Omental fat pad (tissue), 4 donors: ENCODE measurements at places on chromosomes 7 and 10. TPM values are rescaled to one million over a fixed set of nuclear protein-coding genes. Genes with fewer than 3 reads are reported as not detected.

- DNase-seq: no peak
Observed at GRCh38 chr7:112386619-112387018, 63.6 kb upstream of the IFRD1 start.

DNA sequence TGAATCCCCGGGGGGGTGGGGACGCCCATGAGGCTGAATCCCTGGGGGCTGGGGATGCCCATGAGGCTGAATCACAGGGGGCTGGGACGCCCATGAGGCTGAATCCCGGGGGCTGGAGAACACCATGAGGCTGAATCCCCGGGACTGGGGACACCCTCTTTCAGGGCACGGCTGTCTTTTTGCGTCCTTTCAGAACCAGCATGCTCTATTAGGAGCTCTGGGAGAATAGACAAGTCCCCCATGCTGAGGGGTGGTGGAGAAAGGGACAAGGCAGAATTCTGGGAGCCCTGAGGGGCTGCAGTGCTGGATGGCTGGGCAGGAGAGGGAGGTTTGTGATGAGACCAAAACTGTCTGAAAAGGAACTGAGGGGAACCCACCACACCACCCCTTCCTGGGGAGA, 257.3 kb upstream of the TCERG1L start:
- no peak for DNase-seq

- no peak for DNase-seq
Observed at GRCh38 chr10:119422682-119423509, 119.6 kb downstream of the RGS10 start.

- no peak for DNase-seq
Observed at GRCh38 chr7:111677848-111678247, 115.6 kb upstream of the IMMP2L start.

DNA sequence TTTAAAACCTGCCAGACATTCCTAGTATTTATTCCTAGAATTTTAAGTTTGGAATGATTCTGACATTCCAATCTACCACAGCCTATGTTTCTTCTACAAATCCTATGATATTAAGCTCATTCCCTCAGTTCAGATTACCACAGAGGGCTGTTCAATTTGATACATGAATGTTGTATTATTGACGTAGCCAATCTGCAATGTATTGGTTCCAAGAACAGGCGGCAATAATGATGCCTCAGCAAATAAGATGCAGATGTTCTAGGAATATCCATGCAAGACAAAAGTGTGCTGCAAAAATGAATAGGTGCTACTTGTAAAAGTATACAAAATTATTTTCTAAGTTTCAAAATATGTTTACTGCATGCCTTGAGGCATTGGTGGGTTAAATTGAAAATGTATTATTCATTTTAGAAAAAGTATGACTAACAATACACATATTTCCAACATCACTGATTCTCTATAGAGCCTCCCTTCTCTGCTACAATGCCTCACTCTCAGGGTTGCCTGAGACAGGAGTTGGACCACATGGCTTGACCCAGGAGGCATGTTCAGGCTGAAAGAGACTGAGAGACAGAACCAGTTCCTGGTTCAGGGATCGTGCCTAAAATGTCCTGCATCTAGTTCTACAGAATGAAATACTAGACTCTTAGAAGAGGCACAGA, 94.1 kb upstream of the CREB5 start:
- DNase-seq: no peak

DNA sequence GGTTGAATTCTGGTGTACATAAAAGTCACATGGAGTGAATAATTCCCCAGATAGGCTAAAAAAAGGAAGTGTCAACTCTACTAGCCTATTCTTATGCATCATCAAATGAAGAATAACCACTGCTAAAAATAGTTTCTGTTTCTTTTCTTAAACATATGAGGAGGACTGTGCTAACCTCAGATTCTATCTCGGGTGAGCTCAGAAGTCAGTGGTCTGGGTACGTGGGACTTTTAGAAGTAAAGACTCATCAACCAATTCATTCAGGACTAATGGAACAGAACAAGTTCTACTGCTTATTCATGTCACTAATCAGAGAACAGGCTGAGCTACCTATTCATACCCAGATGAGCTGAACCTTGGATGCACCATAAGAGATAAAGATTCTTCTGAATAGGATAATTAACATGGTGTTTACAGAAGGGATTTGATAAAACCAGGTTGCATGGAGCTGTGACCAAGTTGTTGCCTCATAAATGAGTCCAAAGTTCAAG, 9.5 kb upstream of the ASAH2 start:
- DNase-seq: no peak

DNA sequence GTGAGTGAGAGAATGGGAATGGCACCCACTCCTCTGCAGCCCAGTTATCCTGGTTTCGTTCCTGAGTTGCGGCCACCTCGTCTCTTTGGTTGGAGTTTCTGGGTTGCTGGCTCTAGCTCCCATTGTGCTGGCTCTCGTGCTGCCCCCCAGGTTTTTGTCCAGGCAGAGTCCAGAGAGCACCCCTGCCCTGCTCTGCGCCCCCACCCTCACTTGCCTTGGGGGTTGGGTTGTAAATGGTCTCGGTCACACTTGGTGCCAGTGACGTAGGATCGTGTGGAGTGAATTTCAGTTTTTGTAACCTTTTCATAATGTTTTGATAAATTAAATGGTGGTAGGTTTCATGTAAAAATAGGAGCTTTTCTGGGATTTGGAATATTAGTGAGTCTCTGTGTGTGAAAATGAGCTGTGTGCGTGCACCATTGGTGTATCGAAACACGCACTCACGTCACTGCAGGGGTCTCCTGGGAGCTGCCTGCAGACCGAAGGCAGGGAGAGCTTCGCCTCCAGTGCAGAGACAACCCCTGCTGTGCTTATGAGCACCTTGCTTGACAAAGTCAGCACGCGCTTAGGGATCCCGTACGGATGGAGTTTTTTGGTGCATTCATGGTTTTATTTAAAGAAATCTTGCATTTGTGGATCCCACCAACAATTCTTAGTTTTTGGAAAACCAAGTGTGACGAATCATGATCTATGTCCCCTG, 32.9 kb downstream of the PFKP start:
- no peak for DNase-seq

DNA sequence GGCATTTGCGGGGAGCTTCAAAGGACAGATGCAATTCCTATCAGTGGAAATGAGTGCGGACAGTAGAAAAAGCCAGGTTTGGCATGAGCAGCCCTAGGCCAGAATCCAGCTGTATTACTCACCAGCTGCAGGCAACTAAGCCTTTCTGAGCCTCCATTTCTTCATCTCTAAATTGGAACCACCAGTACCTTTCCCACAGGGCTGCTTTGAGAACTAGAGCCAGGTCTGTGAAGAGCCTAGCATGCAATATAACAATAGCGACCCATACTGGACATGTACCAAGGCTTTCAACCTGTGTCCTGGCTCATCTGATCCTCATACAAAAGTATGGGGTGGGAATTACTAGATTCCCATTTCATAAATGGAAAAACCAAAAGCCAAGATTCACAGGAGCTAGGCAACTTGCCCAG, 101.0 kb downstream of the GSAP start:
- DNase-seq: no peak

DNA sequence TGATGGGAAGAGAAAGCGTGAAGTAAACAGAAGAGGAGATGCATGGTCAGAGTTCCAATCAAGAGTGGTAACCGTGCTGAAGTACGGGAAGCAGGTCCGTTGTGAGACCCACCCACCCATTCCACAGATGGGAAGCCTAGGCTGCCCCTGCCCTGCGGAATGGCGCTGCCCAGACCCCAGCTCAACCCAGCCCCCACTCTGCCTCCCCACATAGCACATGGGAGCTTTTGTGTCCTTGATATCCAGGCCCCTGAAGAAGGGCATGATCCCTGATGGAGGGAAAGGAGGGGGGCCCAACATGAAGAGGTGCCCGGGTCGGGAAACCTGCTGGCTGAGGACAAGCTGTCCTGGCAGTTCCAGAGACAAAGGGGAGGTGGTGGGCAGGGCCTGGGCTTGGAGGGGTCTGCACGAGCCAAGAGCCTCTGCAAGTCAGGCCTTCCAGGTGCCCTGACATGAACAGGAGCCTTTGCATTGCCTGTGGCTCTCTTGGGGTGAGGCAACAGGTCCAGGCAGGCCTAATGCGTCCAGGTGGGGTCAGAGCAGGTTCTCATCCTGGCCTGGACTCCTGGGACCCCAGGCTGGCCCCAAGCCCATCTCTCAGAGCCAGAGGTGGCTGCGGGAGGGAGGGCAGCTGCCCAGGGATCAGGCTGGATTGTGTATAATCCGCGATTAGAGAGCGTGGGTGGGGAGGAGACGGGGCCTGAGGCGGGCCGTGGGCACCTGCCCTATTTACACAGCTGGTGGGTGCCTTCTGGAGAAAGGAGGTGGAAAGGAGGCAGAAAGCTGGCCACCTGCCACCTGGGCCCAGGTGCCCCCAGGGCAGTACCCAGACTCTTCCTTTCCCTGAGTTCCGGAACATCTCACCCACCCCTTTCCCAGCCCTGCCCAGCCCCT, 23.5 kb downstream of the YKT6 start:
- no peak for DNase-seq

GRCh38 chr7:10588084-10588483, 385.6 kb upstream of the PHF14 start:
- no peak for DNase-seq

- no peak for DNase-seq
Observed at GRCh38 chr7:117048114-117048866, 95.0 kb downstream of the ST7 start.

DNA sequence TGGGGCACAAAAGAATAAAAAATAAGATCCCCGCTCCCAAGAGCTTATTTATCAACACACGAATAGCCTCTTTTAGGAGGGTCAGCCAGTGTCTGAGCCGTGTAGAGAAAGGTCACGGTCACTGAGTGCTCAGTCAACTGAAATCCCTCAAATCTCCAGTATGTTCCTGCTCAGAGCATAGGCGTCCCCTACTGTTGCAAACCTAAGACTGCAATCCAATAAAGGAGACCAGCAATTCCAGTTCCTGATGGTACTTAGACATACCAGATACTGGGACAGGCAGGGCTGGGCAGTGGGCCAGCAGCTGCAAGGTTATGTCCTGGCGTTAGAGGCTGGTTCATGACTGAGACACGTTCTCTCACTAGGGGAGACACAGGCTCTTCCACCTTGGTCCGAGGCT, 93.6 kb downstream of the CACNB2 start:
- no peak for DNase-seq

DNA sequence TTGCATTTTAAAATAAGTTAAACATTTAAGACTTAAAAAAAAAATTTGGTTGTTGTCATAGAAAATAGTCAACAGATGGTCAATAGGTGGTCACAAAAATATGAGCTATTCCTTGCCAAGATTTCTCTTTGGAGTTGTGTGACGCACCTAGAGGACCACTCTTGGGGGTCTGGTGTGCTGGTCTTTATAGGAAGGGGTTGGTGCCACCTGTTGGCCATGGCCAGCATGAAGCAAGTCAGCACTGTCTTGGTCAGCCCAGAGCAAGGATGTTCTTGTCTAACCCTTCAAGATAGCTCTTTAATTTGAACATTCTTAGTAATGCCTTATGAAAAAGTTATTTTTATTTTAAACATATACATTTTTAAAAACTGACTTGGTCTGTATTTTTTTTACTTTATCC, 267.9 kb upstream of the CNTNAP2 start:
- no peak for DNase-seq

- no peak for DNase-seq
Observed at GRCh38 chr7:101875283-101875846, 57.9 kb downstream of the CUX1 start.

- DNase-seq: no peak
Observed at GRCh38 chr7:111159426-111159825, 68.5 kb downstream of the LRRN3 start.

- DNase-seq: no peak
Observed at GRCh38 chr10:93746844-93747284, 10.9 kb upstream of the LGI1 start.

- no peak for DNase-seq
Observed at GRCh38 chr10:32941357-32941756, 16.7 kb downstream of the ITGB1 start.

DNA sequence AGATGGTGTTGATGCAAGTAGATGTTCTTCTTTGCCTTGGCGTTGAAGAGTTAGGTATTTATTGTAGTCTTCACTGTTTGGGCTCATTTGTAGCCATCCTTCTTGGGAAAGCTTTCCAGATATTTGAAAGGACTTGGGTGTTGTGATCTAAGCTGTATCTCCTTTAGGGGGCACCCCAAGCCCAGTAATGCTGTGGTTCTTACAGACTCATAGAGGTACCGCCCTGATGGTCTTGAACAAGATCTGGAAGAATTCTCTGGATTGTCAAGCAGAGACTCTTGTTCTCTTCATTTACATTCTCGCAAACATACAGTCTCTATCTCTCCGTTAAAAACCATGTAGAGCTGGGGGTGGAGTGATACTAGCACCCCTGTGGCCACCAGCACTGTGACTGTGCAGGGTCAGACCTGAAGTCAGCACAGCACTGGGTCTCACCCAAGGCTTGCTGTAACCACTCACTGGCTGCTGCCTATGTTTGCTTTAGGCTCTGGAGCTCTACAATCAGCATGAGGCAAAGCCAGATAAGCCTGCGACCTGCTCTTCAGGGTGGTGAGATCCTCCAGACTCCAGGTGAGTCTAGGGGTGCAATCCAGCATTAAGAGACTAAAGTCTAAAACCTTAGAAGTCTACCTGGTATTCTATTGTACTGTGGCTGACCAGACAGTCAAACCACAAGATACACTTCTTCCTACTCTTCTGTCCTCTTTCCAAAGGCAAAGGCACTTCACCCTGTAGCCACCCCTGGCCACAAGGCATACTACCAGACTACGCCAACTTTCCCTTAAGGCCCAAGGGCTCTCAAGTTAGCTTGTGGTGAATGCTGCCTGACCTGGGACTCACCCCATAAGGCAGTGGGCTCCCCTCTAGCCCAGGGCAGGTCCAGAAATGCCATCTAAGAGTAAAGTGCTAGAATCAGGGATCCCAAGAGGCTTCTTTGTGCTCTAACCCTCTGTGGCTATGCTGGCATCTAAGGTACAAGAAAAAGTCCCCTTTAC, 209.7 kb upstream of the TMEM196 start:
- peak; percentile 23 for DNase-seq

GRCh38 chr10:124737708-124738107, 6.5 kb downstream of the FAM53B start:
- DNase-seq: no peak

DNA sequence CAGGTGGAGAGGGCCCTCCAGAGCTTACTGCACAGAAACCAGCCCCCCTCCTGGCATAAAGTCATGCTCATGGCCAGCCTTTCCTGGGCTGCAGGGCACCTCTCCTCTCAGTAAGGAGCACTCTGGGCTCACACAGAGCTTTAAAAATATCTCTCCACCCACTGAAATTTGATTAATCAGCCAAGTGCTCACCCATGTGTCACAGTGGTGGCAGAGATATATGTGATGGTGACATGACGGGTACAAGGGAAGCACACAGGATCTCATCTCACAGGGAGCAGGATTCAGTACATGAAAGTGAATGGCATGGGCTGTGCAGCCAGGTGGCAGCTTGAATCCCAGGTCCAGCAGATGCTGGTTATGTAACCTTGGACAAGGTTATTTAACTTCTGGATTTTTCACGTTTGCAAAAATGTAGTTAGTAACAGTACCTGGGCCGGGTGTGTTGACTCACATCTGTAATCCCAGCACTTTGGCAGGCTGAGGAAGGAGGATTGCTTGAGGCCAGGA, 144.8 kb downstream of the CALN1 start:
- DNase-seq: no peak

PRKCQ gene
- total RNA-seq: 0.56 TPM

TSPAN33 gene
- 6.8 TPM for total RNA-seq

DUS4L gene
- total RNA-seq: 9.0 TPM

NODAL gene
- not detected for total RNA-seq

ITPRID1 gene
- not detected for total RNA-seq

SFTPD gene
- not detected for total RNA-seq

SLC13A1 gene
- not detected for total RNA-seq

NAT16 gene
- 0.09 TPM for total RNA-seq

RTKN2 gene
- 0.09 TPM for total RNA-seq

SFTPA1 gene
- total RNA-seq: not detected

STEAP2 gene
- total RNA-seq: 24.7 TPM

PODXL gene
- total RNA-seq: 71.9 TPM

FGF8 gene
- not detected for total RNA-seq
